Kidney tubule cell (primary cell): ENCODE measurements at places on chromosomes 7 and 10.

GRCh38 chr7:92698237-92698841 lies 108.1 kb upstream of the FAM133B start:
- peak; percentile 90 for DNase-seq

DNA sequence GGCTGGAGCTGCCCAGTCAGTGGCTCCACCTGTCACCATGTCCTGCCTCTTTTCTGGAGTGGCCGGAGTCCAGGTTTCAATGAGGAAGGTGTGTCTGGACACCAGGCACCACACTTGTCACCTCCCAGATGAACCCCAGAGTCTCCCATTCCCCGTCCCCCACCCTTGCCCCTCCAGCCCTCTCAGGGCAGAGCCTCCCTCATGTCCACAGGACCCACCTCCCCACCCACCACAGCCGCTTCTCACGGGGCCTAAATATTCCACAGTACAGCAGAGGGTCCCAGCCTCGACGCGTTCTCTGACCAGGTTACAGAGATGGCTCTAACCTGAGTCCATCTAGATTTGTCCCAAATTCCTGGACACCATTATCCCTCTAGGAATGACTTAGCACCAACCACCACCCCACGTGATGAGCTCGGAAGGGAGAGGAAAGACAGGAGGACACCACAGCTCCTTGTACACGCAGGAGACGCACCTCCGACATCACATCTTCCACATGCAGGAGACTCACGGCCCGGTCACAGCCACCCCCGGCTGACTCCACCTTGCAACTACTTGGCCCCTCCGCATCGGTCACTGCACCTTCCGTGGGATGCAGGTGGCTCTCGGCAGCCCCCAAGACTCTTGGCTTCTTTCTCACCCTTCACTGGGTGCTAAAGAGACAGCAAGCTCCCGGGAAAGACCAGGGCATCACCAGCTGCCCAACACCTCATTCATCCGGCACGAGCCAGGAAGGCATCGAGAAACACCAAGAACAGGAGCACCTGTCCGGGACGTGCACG lies 560.2 kb downstream of the DNAJB6 start:
- DNase-seq, result no peak

DNA sequence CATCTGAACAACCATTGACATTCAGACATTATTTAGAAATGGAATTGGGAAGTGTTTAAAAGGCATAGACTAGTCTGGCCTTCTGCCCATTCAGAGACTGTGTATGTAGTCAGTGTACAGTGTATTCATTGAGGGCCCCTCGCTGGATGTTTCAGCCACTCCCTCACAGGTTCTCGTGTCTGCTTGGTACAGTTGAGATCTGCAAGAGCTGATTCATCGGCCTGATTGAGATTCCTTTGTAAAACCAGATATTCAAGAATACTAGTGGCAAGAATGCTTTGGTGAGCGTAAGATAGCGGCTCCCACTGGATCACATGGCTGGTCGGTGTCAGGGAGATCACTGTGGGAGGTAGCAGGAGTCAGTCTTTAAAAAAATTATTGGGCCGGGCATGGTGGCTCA lies 119.5 kb downstream of the TCF7L2 start:
- DNase-seq, result peak; percentile 52

DNA sequence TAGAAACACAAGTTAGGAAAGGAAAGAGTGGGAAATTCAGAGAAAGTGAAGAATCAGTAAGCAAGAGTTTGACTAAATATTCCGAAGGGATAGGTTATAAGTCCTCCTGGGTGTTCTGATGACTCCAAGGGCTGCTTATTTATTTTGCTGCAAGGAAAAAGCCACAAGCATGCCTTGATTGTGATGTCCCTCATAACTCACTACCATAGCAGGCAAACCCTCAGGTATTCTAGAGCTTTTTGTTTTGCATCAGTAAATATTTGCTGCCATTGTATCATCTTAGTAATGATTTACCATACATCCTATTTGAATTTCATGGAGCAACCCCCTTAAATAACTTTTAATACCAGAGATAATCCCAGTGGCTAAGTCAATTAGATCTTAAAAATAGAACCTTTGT lies 688.1 kb downstream of the SUGCT start:
- peak; percentile 80 for DNase-seq

DNA sequence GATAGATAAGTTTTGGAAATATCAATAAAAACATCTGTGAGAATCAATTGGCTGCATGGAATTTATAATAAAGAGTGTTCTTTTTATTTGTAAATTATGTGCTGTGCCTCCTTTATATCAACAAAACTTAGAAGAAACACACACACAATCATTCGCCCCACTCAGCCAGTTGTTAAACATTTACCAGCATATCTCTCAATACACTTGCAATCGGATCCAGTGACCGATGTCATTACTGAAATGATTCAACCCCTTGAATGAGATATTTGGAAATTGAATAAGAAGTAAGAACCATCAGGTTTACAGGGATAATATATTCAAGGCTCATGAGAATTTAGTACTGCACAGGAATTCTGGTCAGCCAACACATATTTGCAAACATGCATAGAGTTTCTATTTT lies 35.6 kb downstream of the TAF3 start:
- peak; percentile 47 for DNase-seq

- no peak for DNase-seq
Observed at GRCh38 chr10:28320799-28321198, 17.9 kb upstream of the MPP7 start.

DNA sequence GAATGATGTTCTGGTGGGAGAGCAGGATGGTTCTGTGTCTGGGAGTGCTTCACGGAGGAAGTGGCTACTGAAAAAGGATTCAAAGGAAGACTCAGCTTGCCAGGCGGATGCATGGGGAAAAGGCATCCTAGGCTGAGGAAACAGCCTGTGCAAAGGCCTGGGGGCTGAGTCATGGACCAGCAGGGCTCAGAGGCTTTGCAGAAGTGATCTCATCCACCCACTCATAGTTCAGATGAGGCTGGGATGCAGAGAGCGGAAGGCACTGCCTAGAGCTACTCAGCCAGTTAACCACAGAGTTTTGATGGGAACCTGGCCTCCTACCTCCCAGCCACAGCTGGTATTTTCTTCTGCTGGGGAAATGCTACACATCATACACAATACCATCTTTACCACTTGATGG lies 15.8 kb upstream of the ADAMTS14 start:
- DNase-seq, result peak; percentile 99

DNA sequence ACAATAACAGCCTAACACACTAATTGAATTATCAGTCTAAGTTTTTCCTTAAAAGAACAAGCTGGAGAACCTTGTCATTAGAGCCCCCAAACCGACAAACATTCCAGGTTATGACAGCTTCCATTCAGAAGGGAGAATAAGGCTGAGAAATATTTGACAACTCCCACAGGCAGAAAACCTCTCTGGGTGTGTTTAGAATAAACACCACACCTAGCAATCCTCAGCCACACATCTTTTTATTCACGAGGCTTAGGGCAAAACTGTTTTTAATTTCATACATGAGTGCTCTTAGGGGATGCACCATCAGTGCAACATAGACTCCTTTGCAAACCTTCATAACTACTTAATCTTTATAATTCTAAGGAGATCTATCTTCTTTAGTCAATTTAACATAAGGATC lies 24.2 kb downstream of the STN1 start:
- DNase-seq, result no peak

- DNase-seq, result peak; percentile 33
Observed at GRCh38 chr10:70265032-70265689, 18.6 kb downstream of the NPFFR1 start.

GRCh38 chr10:68727146-68727545 lies 6.1 kb downstream of the CCAR1 start:
- DNase-seq, result no peak

- no peak for DNase-seq
Observed at GRCh38 chr7:133575726-133576440, 323.0 kb downstream of the EXOC4 start.

DNA sequence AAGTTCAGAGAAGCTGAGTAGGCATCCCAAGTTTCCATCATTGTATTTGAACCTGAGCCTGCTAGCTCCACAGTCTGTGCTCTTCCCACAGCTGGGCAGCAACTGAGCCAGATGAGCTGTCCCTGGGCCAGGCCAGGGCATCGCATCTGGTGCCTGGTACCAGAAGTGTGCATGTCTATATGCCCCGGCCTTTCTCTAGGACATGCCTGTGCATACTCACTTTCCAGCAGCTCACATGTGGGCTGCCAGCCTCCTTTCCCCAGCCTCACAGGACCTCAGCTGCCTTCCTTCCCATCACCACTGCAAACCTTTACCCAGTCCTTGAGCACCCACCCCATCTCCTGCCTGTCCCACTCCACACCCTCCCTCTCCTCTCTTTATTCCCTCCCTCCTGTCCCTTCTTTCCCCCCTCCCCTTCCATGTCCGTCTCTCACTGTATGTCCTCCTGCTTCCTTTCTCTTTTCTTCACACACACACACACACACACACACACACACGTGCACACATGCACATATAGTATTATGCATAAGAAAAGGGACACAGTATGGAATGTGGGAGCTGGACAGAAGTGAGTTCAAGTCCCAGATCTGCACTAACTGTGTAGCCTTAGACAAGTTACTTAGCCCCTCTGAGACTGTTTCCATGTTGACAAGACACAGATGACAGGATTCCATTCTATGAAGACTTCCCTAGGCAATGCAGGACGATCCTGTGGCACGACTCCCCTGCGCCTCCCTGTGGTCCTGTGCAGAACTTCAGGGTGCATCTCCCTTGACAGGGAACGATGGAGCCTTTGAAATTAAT lies 10.9 kb downstream of the CDHR1 start:
- peak; percentile 74 for DNase-seq

DNA sequence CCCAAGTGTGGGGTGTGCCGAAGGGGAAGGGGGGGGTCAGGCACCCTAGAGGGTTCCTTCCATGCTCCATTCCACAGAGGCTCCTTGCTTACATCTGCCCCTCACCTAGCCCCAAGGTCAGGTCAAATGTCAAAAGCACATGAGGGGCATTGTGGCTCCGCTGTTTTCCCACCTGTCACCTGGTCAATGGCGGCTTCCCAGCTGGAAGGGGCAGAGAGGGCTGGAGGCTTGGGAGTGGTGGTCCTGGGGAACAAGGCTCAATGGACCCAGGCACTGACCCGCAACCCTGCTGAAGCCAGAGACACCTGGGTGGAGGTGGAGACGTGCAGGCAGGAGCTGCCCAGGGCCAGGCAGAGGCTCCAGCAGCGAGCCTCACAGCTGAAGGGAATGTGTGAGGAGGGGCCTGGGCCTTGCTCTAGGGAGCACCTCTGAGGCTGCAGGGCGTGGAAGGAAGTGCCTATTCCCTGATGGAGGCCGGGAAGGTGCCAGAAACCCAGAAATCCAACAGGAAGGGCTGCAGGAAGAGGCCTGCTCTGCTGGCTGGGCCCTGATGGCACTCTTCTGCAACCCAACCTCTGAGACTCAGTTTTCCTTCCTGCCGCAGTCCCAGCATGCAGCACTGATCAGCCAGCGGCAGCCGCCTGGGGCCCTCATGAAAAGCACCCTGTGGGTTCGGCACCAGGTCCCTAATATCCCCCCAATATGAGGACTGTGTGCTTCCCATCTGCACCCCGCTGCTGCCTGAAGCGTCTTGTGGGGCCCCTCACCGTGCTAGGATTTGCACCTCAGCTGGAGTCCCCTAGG lies 16.0 kb downstream of the RASGEF1A start:
- DNase-seq, result no peak

DNA sequence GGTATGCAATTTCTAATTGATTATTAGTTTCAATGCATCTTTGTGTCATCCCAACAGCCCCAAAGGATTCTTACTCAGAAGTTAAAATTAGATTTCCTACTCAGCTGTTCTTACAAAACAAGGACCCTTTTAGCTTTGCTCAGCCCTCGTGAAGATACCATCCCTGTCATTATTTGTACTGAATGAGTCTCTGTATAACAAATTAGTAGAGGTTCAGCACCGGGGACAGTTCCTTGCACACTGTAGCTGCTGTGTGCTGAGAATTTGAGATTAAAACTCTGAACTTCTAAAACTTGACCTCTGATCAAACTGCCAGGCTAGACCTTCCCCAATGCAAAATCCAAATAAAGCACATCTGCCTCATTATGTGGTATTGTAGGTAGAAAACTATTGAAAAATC lies 299.1 kb downstream of the LHFPL3 start:
- DNase-seq, result peak; percentile 40

GRCh38 chr10:74973741-74974392 lies 137.6 kb upstream of the SAMD8 start:
- no peak for DNase-seq

DNA sequence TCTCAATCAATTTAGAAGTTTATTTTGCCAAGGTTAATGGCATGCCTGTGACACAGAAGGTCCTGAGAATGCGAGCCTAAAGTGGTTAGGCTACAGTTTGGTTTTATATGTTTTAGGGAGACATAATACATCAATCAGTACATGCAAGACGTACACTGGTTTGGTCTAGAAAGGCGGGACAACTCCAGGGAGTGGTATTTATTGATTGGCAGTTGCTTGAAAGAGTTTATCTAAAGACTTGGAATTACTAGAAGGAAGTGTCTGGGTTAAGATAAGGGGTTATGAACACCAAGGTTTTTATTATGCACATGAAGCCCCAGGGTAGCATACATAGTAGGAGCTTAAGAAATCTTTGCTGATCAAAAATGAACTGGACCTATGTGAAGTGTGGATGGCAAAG lies 21.5 kb downstream of the NPVF start:
- no peak for DNase-seq

DNA sequence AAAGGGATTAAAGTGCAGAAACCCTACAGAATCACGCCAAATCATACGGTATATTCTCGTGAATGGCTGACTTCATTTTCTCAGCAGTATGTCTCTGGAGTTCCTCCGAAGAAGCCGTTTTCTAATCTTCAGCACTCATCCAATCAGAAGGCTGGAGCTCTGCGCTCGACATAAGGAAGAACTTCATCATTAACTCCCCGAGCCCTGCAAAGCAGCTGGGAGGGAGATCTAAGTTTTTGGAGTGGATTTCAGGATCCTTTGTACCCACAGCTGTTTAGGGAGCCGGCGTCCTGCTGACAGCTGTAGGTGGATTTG lies 40.7 kb upstream of the SDK1 start:
- DNase-seq, result peak; percentile 44

GRCh38 chr10:96017191-96017687 lies 26.1 kb upstream of the CCNJ start:
- peak; percentile 74 for DNase-seq

DNA sequence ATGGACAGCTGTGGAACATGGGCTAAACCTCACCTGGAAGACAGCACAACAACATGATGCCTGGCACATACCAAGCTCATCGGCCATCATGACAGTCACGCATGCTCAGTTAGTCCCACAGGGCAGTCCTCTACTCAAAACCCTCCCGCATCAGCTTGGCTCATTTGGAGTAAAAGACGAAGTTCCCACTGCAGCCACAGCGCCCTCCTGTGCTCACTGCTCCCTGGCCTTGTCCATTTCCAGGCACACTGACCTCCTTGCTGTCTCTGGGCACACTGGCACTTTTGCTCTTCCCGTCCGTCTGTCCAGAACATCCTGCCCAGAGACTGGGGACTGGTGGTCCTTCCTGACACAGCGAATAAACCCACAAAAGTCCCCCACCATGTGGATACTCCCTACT lies 66.2 kb downstream of the LARP4B start:
- DNase-seq, result no peak

- DNase-seq, result no peak
Observed at GRCh38 chr7:38299275-38299931, 26.0 kb upstream of the TARP start.

- DNase-seq, result peak; percentile 65
Observed at GRCh38 chr7:55571511-55572377, 558 bp downstream of the VOPP1 start.
